ENCODE measurements at places on chromosomes 2 and 18. TPM values are rescaled to one million over a fixed set of nuclear protein-coding genes. Genes with fewer than 3 reads are reported as not detected.

GRCh38 chr2:10393640-10393982, 54.5 kb downstream of the ODC1 start:
- DNase-seq: no peak

- DNase-seq: no peak
These were observed 291.0 kb upstream of the ACVR2A start for GRCh38 chr2:147553775-147554271.

DNA sequence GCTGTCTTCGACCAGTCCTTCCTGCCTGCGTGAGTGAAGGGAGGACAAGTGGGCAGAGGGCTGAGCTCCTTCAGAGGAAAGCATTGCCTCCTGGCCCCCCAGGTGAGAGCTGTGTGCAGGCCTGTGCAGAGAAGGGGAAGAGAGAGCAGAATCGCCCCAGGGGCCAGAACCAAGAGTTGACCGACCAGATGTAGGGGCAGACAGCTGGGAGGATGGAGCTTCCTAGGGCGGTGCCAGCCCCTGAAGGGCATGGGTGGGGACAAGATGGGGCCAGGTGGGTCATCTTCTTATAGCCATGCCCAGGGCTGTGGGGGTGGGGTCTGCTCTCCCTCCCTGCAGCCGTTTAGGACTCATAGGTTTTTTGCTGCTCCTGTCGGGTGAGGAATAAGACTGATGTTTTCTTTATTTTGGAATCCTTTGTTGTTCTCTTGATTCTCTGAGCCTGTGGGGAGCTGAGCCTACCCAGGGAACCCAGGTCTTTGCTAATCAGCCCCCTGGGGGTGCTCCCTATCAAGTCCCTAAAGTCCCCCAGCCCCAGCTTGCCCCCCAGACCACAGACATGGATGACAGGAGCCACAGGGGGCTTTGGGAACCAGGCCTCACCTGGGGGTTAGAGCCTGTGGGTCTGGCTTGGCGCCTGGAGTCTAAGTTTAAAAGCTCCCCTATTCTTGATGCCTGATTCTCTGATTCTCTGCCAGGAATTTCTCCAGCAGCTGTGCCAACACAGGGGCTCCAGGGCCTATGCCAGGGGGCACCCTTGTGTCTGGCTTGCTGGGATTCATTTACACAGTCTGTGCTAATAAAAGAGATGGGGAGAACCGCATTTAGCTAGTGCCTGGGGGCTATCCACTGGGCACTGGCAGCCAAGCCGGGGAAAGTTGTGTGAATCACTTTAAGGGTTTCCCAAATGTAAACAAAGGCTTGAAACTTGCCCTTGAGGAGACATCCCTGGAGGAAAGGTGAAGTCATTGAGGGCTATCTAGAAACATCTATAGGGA, 9.3 kb upstream of the EFHD1 start:
- DNase-seq: no peak

DNA sequence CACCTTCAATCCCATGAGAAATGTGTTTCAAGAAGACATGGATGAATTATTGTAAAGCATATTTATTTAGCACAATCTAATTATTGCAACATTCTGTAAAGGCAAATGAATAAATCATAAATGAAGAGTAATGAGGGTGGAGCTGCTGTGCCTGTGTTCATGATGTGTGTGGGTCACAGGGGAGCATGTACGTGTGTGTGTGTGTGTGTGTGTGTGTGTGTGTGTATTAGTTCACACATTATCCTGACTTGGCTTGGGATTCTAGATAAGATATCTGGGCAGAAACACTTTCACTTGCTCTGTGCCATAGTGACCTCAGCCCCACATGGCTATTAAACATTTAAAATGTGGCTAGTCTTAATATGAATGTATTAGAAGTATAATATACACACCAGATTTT, 361.8 kb downstream of the ALK start:
- no peak for DNase-seq

GRCh38 chr18:77170890-77171410, 38.4 kb upstream of the MBP start:
- no peak for DNase-seq

DNA sequence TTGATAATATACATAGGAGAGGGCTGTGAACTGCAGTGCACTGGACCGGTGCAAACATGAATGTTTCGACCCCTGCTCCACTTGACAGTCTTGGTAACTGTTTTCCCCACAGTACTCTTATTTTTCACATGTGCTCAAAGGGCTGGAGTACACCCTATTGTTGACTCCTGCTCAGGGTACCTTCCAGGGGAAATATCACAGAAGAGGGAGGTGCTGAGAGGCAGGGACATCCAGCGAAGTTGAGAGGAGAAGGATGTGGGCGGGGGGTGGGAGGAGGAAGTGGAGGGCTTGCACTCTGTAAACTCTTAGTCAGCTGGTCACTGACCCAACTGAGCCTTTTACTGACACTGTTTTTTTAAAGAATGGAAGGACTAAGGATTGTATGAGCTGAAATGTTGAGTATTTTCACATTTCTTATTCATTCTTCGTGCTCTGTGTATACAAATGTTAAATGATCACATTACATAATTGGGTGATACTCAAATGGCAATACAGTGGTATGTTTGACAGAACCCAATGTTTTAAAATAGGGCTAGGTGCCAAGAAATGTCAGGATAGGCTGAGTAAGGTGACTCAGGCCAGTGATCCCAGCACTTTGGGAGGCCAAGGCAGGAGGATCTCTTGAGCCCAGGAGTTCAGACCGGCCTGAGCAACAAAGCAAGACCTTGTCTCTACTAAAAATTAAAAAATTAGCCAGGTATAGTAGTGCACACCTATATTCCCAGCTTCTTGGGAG, 10.0 kb downstream of the INPP4A start:
- DNase-seq: no peak

- DNase-seq: no peak
These were observed 102.1 kb upstream of the HS6ST1 start for GRCh38 chr2:128420776-128421175.

Gene SP5
- 1.8 TPM for total RNA-seq

Gene SLC4A5
- 4.7 TPM for total RNA-seq

Gene NOL4
- total RNA-seq: 1.1 TPM

Gene RAB17
- 64.8 TPM for total RNA-seq

Gene GKN1
- not detected for total RNA-seq
